NCI-H226 (cell line): ENCODE measurements at places on chromosomes 12 and 14.
A peak's percentile ranks its signal among the peaks of the same experiment; 100 is the strongest.

GRCh38 chr14:81440041-81440440 lies 39.9 kb upstream of the STON2 start:
- no peak for DNase-seq

DNA sequence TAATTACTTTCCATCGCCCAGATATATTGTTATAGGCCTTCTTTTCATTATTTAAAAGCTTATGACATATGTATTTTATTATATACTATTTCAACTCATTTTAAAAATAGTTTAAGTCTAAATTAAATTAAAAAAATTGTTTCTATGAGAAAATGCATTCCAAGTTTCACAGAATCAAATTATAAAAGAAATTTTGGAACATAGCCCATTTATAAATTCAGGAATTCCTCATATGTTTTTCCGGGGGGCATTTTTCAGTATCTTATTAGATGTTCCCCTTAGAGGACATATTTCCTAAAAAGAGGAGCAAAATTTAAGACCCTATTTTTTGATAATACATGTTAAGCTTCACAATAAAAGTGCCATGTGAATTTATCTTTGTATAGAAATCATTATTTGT lies 119.9 kb upstream of the ATP2B1 start:
- DNase-seq, result no peak

DNA sequence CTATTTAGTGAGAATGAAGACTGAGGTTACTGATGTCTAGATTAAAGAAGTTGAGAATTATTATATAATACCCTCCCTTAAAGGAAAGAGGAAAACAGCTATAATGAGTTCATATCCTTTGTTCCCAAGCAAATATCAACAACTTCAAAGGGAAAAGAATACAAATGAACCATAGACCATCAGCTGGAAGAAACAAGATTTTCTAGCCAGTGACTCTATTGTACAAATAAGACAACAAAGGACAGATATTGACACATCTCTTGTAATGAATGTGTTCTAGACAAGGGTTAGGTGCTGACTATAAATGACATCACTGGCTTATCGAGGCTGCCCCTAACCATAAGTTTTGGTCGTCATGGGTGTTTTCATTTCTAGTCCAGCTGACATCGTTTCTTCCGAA lies 48.2 kb downstream of the SLC38A4 start:
- DNase-seq, result no peak

DNA sequence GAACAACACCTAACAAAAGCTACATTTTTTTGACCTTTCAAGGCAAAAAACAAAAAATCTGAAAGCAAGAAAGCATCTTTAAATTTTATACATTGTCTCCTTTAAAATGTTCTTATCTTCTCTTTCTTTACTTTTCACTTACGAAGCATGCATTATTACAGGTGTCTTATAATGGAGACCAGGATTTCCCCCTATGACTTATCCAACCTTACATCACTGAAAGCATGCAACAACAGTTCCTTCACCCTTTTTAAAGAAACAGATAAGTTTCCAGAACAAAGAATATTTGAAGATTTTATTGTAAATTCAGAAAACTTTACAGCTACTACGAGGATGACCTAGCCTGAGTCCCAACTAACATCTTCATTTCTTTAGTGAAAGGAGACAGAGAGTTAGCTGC lies 277.2 kb downstream of the AKAP6 start:
- peak; percentile 39 for DNase-seq

- DNase-seq, result no peak
Measured at GRCh38 chr14:80379035-80379434, 167.7 kb upstream of the DIO2 start.

DNA sequence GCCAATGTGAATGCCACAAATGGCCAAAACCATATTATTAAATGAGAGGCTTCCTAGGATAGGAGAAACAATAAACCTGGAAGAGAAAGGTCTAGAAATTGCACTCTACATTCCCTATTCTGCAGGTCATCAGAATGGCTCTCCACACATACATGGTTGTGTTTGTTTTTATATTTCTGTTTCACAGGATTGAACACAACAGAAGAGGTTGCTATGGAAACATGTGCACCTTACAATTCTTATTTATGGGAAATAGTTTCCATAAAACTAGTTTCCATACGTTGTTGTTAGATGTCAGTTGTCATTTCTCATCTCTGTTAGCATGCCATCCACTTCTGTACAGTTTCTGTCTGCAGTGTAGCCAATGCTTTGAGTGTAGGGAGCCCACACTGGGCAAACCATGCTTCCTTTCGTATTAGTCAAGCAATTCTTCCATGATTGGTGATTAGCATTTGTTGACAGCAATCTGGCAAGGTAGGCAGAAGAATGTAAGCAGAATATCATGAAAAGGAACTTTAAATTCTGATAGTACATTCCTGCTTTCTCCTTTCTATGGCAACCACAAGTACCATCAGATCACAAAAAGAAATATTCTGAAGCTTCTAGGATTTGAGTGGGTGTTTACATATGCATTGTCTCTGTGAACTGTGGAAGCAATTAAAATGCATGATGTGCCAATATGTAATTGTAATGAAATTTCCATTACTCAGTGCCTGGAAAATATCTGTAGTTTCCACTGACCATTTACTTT lies 141.6 kb upstream of the AVPR1A start:
- DNase-seq, result peak; percentile 20

- no peak for DNase-seq
Measured at GRCh38 chr12:143964-144649, 69.8 kb downstream of the SLC6A12 start.

GRCh38 chr12:53709671-53710070 lies 17.6 kb downstream of the CALCOCO1 start:
- no peak for DNase-seq

- DNase-seq, result no peak
Measured at GRCh38 chr14:80316441-80316840, 105.1 kb upstream of the DIO2 start.

- DNase-seq, result no peak
Measured at GRCh38 chr12:64450057-64450640, 1.8 kb upstream of the TBK1 start.

GRCh38 chr14:90569606-90570387 lies 173.0 kb downstream of the CALM1 start:
- DNase-seq, result no peak

GRCh38 chr14:56905282-56905681 lies 95.0 kb upstream of the OTX2 start:
- DNase-seq, result no peak

- DNase-seq, result no peak
Measured at GRCh38 chr12:117134059-117134458, 34.8 kb upstream of the TESC start.

DNA sequence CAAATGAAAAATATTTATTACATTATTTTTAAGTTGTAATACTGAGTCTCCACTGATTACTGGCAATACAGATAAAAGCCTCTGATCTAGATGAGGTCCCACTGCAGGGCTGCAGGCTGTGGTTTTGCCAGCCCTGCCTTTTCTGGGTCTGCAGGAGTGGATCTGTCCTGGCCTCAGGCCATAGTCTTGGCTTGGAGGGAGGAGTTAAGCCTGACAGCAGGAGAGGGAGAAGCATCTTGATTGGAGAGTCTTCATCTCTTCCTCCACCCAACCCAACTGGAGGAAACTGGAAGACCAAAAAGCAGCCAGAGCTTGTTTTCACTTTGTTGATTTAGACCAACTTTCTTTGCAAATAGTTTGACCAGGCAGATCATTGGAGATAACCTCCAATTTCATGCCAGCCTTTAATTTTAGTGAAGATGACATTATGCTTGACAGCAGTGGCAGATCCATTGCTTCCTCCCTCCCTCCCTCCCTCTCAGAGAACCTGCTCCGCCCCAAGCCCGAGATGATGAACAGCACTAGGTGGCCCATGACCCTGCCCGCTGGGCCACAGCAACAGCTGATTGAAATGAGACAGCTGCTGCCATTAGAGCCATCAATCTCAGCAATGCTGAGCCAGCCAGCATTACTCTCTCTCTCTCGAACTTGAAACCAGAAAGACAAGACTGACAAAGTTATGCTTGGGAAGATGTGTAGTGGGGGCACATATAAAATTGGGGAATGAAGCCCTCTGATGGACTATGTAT lies 222.4 kb downstream of the GLT1D1 start:
- DNase-seq, result no peak

DNA sequence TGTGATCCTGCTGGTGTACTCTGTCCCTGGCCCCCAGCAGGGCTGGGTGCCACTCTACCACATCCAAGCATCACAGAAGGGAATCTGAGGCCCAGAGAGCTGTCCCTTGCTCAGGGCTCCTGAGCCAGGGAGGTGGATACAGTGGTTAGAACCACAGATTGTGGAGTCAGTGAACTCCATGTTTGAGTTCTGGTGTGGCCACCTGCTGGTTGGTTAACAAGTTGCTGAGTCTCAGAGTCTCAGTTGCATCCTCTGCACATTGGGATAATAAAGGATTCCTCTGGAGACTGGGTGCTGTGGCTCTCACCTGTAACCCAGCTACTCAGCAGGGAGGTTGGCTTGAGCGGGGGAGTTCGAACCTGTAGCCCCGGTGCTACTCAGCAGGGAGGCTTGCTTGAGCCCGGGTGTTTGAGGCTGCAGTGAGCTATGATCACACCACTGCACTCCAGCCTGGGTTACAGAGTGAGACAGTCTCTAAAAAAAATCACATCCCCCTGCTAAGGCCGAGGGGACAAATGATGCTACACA lies 39.4 kb downstream of the MVK start:
- peak; percentile 10 for DNase-seq

DNA sequence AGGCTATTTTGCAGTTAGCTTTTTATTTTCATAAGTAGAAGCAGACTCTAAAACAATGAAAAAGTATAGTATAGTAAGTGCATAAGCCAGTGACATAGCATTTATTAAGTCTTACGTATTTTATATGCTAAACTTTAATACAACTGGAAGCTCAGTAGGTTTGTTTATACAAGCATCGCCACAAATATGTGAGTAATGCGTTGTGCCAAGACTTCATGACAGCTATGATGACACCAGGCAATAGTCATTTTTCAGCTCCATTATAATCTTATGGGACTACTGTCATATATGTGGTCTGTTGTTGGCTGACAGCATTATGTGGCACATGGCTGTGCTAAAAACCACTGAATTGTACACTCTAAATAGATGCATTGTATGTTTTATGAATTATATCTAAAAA lies 40.3 kb downstream of the SLC38A2 start:
- DNase-seq, result peak; percentile 36

- no peak for DNase-seq
Measured at GRCh38 chr14:28382444-28383190, 384.0 kb upstream of the FOXG1 start.

DNA sequence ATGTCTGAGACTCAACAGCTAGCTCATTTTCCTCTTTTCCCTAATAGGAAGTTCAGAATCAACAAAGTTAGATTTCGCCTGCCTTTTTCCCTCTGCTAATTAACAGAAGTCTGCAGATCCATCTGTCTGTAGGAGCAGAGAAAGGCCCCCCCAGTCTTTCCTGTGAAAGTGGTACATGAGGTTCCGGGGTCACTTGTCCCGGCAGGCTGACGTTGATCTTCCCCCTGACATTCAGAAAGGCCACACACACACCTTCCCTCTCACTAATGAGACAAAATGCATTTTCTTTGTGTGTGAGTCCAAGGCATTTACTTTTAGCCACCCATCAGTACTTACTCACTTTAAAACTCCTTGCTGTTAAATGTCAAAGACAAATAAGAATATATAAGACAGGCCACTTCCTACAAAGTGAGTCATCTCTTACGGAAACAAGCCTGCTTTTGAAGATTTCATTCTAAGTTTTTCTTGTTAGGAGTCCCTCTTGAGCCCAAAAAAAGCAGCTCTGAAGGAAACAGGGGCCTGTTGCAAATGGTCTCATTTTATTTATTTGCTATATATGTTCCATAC lies 138.7 kb downstream of the TTC7B start:
- DNase-seq, result no peak

DNA sequence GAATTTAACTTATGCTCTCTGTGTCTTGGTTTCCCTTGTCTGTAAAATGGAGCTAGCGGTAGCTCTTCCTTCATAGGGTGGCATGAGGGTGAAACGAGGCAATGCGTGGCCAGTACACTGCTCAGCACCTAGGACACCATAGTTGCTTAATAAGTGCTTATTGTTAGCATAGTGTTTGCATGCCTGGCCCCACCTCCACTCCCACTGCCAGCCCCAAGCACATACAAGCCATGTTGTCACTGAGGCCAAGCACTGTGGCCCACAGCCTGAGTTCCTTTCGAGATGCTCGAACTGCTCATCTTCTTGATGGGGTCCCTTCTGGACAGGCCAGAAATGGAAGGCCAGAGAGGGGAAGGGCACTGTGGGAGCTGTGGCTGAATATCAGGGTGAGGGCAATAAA lies 839 bp downstream of the FICD start:
- no peak for DNase-seq

- peak; percentile 89 for DNase-seq
Measured at GRCh38 chr14:61103541-61104339, 122.7 kb downstream of the SLC38A6 start.

- no peak for DNase-seq
Measured at GRCh38 chr12:21599143-21599999, 5.3 kb downstream of the GYS2 start.

DNA sequence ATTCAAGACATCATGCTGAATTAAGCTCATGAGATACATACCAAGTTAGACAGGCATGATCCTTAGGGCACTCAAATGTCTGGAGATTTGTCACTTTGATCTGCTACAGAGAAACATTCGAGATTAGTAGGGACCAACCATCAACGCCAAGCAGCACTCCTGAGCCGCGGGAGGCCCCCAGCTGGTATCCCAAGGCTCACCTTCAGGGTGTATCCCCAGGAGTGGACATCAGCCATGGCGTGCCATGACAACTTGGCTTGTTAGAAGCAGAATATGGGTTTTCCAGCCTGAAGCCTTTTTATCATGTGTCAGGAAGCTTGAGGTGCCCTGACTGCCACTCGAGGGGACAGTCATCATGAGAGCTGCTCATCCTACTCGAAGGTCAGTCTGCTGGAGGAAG lies 39.1 kb upstream of the GPHB5 start:
- DNase-seq, result no peak

DNA sequence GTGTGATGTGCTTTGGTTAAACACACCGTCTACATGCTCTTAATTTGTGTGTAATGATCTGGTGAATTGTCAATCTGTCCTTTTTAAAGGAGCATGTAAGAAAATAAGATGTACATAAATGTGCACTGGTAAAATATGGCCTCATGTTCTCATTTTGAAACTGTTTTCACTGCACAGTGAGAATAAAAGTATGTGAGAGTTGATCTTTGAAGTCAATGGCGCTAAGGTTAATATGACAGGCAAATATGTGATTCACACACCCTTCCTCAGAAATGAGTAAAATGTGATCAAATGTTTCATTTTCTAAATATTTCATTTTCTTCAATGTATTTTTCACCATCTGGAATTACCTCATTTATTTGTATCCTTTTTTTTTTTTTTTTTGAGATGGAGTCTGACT lies 8.3 kb upstream of the RNU6-7 start:
- DNase-seq, result no peak

DNA sequence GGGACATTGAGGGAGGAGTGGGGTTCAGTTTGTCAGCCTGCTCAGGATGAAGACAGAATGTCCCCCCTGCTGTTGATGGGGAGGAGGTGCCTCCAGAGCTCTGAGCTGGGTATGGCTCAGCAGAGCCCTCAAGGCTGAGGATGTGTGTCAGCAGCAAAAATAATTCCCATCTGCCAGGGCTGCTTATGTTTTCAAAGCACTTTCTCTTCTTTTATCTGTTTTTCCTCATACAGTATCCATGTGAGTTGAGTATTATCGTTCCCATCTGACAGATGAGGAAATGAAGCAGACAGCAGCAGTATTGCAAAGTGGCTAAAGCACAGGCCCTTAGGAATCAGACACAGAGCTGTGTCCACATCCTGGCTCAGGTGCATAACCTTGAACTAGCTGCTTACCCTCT lies 94.1 kb downstream of the SLC8A3 start:
- no peak for DNase-seq
